ENCODE measurements at places on chromosomes 4 and X. TPM values are rescaled to one million over a fixed set of nuclear protein-coding genes. Genes with fewer than 3 reads are reported as not detected.

The UGT2A1 gene
- total RNA-seq = not detected

The GIMD1 gene
- not detected for total RNA-seq

GRCh38 chr4:71382900-71383560 lies 44.2 kb downstream of the SLC4A4 start:
- H3K36me3 ChIP-seq = no peaks in the 10 kb centered on the region
- H3K4me3 ChIP-seq = no peak overlapping the region
- DNase-seq = no peak
- no peaks in the 10 kb centered on the region for H3K4me1 ChIP-seq
- H3K27me3 ChIP-seq = no peaks in the 10 kb centered on the region

DNA sequence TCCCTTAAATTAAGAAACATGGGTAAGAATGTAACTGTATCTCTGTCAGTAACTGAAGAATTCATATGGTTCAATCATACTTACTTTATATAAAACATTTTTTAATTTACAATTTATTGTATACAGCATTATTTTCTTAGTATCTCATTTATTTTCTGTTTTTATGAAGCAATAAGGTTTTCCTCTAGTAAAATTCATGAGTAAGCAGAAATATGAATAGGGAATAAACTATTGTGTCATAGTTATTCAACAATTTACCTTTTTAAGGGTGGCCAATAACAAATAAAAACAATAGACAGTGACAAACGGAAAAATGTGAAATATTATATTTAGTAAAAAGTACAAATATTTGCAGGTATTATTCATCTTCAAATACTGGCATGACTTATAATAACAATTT lies 624.4 kb downstream of the TECRL start:
- no peak overlapping the region for H3K27ac ChIP-seq
- H3K4me3 ChIP-seq = no peak overlapping the region
- no peaks in the 10 kb centered on the region for H3K4me1 ChIP-seq
- no peaks in the 10 kb centered on the region for H3K27me3 ChIP-seq
- DNase-seq = no peak

DNA sequence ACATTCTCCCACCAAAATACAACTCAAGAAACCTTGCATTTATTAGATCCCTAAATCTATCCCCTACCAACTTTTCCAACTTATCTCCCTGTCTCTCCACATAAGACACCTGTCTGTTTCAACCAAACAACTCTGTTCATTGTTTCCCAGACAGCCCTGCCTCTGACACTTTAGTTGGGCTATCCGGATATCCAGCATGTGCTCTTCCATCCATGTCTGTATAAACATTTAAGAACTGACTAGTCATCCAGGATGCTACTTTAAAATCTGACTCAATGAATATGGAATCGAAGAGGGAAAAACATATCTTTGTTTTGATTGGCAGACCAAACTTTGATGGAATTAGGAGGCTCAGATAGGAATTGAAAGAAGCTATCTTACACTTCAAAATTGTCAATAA lies 143.2 kb upstream of the DCAF8L1 start:
- DNase-seq = no peak
- no peaks in the 10 kb centered on the region for H3K4me1 ChIP-seq
- H3K27me3 ChIP-seq = peaks cover 46% of the 10 kb centered on the region
- H3K4me3 ChIP-seq = no peak overlapping the region
- H3K36me3 ChIP-seq = no peaks in the 10 kb centered on the region

Data from H1 (cell line).